ENCODE measurements at places on chromosomes 1 and 21.

DNA sequence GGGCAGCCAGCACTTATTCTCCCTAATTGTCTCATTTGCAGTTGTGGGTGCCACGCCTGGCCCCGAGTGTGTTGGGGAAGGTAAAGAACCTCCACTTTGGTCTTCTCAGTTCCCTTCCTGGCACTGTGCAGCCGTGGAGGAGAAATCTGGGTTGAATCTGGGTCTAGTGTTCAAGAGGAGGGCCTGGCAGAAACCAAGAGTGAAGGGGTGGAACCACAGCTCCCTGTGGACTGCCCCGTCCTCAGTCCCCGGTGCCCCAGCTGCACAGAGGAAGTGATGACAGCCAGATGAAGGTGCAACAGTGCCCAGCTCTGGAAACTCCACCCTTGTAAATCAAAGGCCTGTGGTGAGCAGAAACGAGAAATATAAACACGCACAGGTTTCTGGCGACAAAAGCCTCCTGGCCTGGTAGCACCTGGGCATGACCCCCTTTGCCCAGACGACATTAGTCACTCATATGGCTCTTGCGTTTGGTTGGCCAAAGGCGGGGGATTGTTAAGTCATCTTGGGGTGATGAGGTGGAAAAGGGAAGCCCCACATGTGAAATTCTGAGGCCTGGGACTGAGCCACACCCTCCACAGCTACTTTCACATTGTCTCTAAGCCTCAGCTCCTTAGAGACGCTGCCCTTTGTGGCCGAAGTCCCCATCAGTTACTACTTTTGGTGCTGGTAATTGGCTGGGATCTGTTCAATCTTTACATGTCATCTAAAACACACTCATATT, 4.2 kb upstream of the ECE1 start:
- DNase-seq, result no peak

GRCh38 chr1:91913018-91913417, 27.1 kb upstream of the TGFBR3 start:
- DNase-seq, result no peak

GRCh38 chr1:61079898-61080336, 2.4 kb upstream of the NFIA start:
- peak; percentile 76 for DNase-seq

GRCh38 chr1:110726755-110727154, 52.0 kb upstream of the KCNA3 start:
- no peak for DNase-seq

DNA sequence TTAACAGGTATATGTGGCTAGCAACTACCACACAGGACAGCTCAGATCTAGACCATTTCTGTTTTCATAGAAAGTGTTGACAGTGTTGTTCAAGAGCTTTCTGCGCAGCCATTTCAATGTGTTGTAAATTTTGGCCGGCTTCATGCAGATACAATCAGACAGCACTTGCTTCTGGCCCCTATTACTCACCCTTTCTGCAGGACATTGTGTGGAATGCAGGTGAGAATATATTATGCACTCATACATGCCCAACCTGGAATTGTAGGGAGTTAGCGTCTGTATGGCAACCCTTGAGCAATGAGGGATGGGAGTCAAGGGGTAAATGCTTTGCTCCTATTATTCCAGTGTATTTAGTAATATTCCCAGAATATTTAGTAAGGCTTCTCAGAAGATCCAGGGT, 180.9 kb upstream of the PLXNA2 start:
- DNase-seq, result no peak

DNA sequence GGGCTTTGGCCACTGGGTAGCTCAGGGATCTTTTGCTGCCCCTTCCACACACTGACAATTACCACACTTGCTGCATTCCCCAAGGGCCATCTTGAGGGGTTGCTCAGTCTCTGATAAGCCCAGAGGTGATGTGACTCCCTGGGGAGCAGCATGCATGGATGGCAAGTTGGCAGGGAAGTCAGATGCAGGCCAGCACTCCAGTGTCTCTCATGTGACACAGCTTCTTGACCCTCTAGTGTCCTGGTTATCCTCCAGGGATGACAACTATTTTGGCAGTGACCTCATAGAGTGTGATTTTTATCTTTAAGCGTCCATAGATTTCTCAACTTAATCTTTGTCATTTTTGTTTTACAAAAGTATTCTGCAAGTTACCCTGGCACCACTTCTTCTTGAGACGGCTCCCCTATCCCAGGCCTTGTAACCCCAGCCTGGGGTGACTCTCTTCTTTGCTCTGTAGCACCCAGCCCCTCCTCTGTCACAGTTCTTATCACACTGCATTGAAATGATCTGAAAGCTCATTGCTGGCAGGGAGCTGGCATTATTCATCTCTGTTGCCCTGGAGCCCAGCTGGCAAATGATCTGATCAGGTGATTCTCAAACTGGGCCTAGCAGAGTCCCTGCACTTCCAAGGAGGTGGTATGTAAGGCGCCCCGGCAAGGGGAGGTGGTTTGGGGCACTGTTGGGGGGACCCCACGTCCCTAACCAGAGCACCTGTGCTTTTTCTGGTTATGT, 72.6 kb downstream of the TENT5C start:
- DNase-seq, result no peak

All from hippocampal formation (tissue), 2 donors.